ENCODE measurements at places on chromosomes 16 and 17.
A peak's percentile ranks its signal among the peaks of the same experiment; 100 is the strongest.

- no peak for DNase-seq
These were observed 15.8 kb upstream of the TOX3 start for GRCh38 chr16:52562770-52563169.

- DNase-seq, result peak; percentile 71
These were observed 291.6 kb upstream of the TNRC6C start for GRCh38 chr17:77666881-77667395.

GRCh38 chr17:62880120-62880519 lies 72.0 kb upstream of the MARCHF10 start:
- no peak for DNase-seq

DNA sequence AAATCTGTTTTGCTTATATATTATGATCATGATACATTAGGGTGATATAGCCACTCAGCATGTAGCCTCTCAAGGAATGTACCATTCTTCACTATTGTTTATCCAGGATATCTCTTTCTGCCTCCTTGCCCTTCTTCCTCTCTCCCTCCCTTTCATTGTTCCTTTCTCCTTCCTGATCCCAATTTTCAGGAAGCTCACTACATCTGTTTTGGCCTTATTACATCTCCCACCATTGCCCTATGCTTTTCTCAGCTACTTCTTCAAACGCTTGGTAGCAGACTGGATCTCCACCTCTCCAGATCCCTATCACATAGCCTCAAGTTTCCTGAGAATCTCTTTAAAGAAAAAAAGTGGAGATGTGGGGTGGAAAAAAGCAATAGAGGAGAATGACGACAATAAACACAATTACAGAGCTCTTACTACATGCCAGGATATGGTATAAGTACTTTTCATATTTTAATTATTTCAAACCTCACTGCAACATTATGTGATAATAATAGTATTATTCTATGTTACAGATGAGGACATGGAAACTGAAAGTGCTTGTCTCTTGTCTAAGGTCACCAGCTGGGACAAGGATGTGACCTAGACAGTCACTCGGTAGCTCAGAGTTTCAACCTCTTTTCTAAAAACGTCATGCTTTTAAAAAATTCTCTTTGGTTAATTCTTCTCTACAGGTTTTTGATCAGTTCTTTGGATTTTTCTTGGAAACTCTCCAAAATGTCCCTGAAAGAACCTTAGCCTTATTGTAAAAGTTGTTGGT lies 959.1 kb downstream of the CDH11 start:
- no peak for DNase-seq

DNA sequence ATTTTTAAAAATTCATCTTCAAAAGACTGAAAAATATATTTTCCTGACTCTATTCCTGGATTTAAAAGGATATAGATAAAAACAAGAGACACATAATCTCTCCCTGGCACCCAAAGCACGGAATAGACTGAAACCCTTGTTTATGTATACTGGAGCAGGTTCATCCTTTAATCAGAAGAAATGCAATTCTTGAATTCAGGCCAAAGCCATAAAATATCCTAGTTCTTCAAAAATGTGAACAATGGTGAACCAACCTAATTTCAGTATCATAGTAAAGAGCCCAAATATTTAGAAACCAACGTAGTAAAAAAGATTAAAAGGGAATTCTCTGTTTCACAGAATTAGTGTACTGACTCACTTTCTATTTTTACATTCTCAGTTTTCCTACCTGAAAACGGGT lies 188.5 kb upstream of the C17orf78 start:
- no peak for DNase-seq

DNA sequence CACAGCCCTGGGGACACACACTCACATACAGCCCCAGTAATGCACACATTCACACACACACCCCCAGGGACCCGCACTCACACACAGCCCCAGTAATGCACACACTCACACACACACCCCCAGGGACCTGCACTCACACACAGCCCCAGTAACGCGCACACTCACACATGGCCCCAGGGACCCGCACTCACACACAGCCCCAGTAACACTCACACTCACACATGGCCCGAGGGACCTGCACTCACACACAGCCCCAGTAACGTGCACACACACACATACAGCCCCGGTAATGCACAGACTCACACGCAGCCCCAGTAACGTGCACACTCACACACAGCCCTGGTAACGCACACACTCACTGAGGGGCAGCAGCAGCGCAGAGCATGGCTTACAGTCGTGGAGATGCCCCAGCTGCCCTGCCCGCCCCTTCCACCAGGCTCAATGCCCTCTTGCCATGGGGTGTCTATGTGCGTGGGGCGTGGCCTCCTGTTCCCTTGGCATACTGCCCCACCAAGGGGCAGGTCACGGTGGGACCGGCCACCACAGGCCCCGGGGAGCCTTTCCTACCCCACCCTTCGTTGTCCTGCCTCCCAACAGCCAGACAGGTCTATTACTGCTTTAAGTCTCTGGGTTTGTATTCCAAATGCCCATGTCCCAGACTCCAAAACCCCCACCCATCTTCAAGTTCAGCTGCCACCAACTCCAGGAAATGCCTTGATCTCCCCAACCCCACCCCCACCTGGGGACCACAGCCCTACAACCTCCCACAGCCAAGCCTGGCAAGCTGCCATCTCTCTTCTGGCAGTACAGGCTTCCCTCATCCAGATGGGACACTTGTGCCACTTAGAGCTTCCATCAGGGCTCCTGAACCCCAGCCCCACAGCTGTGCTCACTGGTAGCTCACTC lies 2.7 kb downstream of the CCDC102A start:
- DNase-seq, result peak; percentile 18

GRCh38 chr17:51537996-51538550 lies 277.7 kb downstream of the UTP18 start:
- DNase-seq, result no peak

- DNase-seq, result no peak
These were observed 125.8 kb upstream of the TMEM97 start for GRCh38 chr17:28193241-28193640.

DNA sequence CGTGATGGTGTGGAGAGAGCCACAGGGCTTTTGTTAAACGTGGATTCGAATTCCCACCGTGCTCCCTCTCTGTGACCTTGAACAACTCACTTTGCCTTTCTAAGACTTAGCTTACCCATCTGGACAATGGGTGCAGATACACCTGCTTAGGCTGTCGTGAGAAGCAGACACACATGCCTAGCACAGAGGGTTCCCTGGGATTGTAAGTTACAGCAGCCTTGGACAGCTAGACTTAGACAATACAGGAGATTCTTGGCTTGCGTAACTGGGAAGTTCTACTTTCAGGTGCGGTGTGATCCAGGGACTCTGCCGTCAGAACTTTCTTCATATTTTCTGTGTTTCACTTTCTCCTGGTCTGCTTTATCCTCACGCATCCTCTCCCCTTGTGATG lies 127.0 kb downstream of the ABCC1 start:
- no peak for DNase-seq

DNA sequence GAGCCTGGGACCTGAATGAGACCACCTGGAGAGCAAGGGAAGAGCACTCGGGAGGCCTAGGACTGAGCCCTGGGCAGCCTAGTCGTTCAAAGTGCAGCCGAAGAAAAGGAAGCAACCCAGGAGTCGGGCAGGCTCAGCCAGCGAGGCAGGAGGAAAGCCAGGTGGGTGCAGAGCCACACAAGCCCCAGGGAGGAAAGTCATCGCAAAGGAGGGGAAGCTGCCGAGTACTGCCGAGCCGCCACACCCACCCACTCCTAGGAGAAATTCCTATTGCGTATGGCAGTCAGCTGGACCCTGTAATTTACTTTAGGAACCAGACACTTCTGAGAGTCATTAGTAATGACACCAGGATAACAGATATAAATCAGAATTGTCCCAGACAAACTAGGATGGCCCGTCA lies 187.6 kb downstream of the KATNIP start:
- DNase-seq, result no peak

- DNase-seq, result no peak
These were observed 26.0 kb downstream of the PHLPP2 start for GRCh38 chr16:71698491-71698890.

DNA sequence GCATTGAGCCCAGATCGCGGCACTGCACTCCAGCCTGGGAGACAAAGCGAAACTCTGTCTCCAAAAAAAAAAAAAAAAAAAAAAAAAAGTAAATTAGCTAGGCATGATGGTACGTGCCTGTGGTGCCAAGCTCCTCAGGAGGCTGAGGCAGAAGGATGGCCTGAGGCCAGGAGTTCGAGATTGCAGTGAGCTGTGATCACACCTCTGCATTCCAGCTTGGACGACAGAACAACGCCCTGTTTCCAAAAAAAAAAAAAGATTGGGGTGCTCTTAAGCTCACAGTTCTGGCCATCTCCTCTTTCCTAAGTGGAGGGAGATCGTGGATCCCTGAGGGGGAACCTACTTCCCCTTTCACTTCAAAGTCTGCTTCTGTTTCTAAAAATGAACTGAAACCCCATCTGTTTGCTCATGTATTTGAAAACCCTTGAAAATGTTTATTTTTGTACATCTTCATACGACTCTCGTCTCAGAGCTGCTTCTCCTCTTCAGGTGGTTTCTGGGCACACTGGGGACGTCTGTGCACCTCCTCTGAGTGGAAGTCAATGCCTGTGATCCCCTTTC lies 138.8 kb downstream of the PRKCA start:
- DNase-seq, result no peak

DNA sequence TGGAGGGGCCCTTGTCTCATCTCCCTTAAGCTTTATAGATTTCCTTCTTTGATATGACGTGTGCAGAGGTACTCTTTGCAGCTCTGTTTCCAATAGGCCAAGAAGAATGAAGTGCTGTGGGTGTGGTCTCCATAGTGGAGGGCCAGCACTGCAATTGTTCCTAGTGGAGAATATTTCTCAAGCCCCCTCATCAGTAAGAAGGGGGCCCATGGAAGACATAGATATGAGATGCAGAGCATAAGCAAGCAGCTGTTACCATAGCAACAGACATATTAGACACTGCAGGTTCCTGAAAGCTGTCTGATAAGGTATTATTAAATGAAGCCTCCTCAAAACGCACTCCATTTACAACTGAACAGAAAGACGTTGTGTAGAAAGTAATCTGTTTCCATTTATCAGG lies 240.7 kb downstream of the ZFHX3 start:
- no peak for DNase-seq

DNA sequence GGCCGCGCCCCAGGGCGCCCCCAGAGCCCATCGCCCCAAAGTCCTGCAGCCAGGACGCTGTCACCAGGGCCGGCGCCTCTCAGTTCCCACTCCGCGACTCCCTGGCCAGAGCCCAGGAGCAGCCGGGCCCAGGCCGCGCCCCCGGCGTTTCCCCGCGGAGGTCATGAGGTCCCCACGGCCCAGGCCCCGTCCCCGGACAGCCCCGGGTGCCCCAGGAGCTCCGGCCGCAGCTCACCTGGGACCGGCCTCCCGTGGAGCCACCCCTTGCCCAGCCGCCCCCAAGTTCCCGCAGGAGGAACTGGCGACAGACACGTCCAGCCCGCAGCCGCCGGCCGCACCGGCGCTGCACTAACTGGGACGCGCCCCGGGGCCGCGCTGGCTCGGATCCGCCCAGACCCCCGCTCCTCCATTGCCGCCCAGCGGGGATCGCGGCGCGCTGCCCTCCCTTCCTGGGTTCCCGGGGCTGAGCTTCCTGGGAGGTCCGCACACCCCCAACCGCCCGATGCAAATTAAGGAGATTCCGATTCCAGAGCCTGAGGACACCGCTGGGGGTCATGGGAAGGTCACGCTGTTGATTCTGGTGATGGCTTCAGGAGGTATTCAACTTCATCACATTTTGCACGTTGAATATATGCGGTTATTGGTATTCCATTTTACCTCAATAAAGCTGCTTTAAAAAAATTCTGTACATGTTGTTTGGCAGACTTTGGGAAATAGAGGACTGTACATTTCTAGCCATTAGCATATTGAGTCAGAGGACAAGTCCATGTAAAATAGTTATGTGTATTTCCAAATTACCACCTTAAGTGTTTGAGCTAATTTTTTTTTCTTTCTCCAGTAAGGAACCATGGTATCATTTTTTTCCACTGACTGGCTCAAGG lies 9.9 kb downstream of the AHSP start:
- no peak for DNase-seq

DNA sequence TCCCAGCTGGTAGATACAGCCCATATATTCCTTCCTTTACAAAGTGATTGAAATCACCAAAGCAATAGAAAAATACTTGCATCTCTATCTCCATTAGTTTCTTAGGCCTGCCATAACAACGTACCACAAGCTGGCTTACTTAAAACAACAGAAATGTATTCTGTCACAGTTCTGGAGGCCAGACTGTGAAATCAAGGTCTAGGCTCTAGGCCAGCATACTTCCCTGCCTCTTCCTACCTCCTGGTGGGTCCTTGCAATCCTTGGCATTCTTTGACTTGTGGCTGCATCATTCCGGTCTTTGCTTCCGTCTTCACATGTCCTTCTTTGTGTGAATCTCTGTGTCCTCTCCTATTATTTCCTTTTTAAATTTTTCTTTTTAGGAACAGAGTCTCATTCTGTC lies 62.5 kb downstream of the ERCC4 start:
- DNase-seq, result no peak

DNA sequence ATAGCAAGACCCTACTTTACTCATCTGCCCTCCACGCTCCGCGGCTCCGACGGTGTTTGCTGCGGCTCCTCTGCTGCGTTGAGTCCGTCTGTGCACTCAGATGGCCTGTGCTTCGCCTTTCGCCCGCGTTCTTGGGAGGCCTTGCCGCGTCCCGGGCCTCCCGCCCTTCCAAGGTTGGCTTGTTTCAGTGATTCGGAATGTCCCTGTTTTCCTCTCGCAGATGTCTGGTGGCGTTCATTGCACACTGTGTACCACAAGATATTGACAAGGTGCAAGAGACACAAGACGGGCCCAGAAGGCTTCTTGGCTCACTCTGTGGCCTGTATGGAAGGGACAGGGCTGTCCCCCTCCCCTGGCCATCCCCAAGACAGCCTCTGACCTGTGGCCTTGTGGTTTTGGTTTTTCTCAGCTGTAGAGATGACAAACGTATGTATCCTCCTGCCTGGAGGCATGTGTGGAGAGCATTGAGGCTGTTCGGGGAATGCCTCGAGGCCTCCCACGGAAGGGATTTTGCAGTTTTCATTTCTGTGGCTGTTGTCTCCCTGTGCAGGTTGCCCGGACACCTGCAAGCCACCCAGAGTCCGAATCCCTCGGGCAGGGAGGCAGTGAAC lies 15.4 kb downstream of the MGRN1 start:
- DNase-seq, result no peak

DNA sequence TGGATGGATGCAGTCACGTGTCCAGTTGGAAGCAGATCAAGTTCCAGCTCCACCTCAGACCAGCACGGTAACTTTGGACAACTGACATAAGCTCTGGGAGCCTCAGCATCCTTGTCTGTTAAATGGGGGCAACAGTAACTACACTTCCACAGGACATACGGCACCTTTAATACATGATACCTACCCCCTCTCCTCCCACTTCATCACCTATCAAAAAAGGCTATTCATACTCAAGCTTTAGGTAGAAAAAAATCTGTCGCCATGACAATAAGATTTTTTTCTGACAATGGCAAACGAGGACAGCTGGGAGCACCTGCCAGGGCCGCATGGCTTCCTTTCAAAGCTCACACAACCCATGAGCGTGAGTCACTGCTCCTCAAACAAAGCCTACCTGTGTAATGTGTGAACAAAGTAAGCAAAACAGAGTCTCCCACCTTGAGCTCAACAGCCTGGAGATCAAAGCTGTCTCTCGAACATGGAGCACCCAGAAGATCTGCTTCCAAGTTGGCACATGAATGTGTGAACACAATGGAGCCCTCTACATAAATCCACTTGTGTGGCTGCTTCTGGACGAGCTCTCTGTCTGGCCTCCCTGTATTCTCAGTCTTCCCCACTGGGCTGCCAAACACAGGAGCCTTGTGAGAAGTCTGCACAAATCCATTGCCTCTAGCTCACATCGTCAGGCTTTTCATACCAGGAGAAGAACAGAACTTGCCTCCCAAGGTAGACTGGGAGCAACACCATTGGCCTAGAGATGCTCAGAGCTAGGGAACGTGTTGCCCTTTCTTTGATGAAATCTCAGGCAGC lies 459.7 kb downstream of the SOX9 start:
- DNase-seq, result no peak

- no peak for DNase-seq
These were observed 25.8 kb downstream of the POLR2A start for GRCh38 chr17:7509937-7510336.
